ENCODE measurements at places on chromosomes 1 and 21. TPM values are rescaled to one million over a fixed set of nuclear protein-coding genes. Genes with fewer than 3 reads are reported as not detected.

The OVAAL gene
- not detected for total RNA-seq

The ILDR2 gene
- 153 TPM for total RNA-seq

The TSPAN2 gene
- total RNA-seq = 7.3 TPM

The RHBDL2 gene
- 0.49 TPM for total RNA-seq

The C8A gene
- not detected for total RNA-seq

The OR2AK2 gene
- not detected for total RNA-seq

The CCDC27 gene
- total RNA-seq = not detected

The RXFP4 gene
- total RNA-seq = not detected

The GBP7 gene
- total RNA-seq = not detected

The SRM gene
- 21.1 TPM for total RNA-seq

The KRTAP12-2 gene
- not detected for total RNA-seq

The SPRR4 gene
- not detected for total RNA-seq

The AMY2B gene
- total RNA-seq = 48.2 TPM

The S100A12 gene
- total RNA-seq = 3.5 TPM

The RIMKLA gene
- 8.2 TPM for total RNA-seq

The FCGR3B gene
- total RNA-seq = 0.99 TPM

The PRPF38A gene
- 37.3 TPM for total RNA-seq

The RGS13 gene
- total RNA-seq = not detected

The ACTN2 gene
- total RNA-seq = 43.1 TPM

The C1orf185 gene
- not detected for total RNA-seq
